ENCODE measurements at places on chromosomes 11 and 22.

DNA sequence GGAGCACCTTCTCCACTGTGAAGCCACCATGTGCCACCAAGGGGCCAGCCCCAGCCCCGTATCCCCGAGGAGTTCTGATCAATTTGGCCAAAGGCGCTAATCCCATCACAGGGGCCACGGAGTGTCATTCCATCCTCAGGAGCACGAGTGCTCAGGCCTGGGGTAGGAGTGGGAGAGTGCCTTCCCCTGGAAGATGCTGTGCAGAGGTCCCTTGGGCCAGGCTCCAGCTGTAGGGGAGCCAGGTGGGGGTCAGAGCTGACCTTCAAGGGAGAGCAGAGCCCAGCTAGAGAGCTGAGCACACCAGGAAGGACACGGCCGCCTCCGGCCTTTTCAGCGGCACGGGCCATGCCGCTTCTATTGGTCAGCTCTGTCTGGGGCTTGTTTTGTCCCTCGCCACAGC, 1459.9 kb downstream of the BRD1 start:
- no peak for DNase-seq

DNA sequence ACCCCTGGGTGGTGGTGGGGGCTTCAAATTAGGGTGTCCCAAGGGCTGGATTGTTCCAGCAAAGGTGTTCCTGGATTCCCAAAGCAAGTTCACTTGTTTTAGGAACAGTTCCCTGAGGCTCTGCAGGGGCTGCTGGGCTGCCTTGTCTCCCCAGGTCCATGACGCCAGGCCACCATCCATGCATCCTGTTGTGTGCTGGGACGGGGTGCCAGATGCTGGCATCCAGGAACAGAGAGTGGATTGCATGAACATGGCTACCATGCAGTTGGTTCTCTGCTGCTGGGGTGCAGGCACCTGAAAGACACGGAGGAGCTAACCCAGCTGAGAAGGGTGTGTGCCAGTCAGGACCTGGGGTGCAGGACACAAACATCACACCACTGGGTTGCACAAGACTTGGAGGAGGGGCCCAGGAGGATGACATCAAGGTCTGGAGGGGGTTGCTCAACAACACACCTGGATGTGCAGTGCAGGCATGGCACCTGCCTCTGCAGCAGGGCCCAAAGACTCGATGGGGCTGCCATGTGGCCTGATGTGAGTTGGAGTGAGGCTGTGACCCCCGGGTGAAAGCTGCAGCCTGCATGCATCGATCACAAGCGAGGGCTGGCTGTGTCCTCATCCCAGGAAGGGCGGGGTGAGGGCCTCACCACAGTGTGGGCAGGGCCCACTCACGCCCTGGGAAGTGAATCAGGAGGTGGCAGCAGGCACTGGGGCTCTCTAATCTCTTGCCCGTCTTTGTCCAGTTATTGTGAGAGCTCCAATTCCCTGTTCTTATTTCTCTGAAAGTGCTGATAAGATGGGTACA, 74.0 kb upstream of the CLDN5 start:
- DNase-seq, result no peak

- no peak for DNase-seq
Measured at GRCh38 chr11:129061492-129062230, 119.0 kb upstream of the TP53AIP1 start.

DNA sequence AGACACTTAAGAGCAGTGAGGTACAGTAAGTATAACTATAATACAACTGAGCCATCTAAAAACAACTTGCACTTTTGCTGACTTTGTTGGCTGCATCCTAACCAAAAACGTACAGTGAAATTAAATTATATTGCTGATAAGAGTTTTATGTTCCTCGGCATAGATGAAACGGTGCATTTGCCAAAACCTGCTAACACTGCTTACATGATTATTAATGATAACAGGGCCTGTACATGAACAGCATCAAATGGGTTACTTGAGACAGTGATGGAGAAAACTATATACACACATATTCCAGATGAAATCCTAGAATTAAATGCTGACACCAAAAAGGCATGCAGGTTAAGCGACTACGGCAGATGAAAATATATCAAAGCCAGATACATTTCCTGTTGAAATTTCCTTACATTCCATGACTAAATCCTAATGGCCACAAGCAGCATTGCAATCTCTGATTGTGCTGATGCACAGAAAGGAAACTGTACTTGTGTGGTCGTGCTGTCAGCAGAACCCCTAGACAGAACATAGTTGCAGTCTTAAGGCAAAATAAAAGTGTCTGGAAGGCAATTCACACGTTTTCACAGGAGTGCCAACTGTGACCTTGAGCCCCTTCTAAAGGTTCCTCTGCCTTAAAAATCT, 143.9 kb downstream of the CADM1 start:
- DNase-seq, result no peak

GRCh38 chr22:45450921-45451651, 37.6 kb downstream of the RIBC2 start:
- no peak for DNase-seq

DNA sequence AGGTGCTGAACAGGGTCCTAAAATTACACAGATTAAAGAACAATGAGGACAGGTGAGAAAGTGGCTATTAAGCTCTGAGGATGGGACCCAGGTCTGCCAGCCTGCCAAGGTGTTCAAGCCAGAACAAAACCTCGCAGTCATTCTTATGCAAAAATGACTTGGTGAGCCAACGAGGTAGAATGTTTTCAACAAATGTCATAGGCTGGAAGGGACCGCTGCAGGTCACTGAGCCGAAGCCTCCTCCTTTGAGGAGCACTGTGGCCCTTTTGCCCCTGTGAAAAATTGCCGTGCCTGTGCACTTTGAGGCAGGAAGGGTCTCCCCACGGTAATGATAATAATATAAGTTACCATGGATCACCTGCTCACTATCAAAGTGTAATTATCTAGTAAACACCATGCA, 216.2 kb downstream of the DSCAML1 start:
- no peak for DNase-seq

DNA sequence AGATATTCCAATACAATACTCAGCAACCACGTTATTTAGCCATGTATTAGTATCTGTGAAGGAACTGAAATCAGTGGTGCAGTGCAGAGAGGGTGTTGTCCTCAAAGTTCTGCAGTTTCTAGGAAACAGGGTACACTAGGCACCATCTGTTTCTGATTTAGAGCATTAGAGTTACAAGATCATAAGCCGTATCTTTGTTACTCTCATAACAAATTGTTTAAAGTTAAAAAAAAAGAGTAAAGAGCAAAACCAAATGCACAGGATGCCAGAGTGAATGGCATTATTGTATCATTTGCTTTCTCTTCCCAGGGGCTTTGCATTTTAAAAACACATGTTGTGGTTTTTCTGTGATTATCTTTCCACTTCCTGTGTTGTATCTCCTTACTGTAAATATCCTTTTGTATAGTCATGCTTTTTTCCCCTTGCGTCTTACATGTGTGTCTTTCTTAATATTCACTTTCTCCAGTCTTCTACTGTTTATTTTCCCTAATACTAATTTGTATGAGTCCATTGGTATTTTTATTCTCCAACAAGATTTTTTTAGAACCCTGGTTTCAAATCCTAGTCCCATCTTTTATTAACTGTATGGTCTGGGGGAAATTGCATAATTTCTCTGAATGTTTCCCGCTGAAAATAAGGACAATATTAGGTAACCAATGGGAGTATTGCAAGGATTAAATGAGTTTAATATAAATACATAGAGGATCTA, 15.2 kb upstream of the NUP160 start:
- DNase-seq, result peak; percentile 39

- no peak for DNase-seq
Measured at GRCh38 chr11:73124800-73125199, 17.3 kb downstream of the FCHSD2 start.

DNA sequence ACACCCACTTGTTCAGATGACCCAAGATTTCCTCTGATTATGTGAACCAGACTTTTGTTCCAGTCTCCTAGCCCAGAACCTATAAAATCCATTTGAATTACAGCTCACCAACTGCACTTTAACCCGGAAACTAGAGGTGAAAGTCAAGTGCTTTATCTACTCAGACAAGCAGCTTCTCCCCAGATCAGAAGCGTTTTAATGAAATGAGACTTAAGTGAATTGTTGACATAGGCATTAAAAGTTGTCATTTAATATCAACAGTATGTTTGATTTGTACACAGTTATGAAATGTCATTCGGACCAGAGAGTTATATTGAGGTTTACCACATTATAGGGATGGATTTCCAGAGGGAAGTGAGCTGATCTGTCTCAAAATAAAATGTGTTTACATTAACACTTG, 52.0 kb downstream of the CADM1 start:
- DNase-seq, result no peak

DNA sequence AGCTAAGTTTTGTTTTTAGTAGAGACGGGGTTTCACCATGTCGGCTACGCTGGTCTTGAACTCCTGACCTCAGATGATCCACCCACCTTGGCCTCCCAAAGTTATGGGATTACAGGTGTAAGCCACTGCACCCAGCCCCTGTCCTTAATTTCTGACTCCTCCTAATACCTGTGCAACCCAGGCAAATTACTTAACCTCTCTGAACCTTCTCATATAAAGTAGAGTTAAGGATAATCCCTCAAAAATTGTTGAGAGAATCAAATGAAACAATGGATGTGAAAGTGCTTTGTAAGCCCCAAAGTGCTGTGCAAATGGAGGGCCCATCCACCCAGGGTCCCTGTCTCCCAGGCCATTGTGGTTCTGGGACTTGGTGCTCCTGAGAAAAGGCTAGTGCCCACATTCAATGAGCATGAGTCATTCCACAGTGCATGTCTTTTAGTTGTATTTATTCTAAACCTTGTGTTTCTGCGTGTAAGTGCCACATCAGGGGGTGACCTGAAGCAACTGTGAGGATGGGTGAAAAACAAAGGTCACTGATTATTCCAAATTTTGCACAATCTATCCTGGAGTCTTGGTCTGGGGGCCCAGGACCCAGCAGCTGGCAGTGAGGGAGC, 61.4 kb upstream of the PTPRJ start:
- no peak for DNase-seq

DNA sequence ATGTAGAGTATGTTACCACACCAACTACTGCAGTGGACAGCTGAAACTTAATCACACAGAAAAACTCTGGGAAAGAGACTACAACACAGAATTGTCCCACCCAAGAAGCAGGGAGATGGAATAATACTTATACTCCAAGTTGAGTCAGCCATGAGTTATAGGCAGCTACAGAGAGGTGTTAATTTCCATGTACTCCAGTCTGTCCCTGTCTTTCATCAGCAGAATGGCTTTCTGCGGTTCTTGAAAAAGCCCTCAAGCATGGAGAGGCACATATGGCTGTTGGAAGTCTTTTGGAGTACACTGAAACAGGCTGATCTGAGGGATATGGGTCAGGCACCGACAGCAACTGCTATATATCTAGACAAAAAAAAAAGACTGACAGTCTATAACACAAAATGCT, 219.5 kb downstream of the DLG2 start:
- DNase-seq, result no peak

- no peak for DNase-seq
Measured at GRCh38 chr11:126754591-126755426, 245.8 kb downstream of the KIRREL3 start.

DNA sequence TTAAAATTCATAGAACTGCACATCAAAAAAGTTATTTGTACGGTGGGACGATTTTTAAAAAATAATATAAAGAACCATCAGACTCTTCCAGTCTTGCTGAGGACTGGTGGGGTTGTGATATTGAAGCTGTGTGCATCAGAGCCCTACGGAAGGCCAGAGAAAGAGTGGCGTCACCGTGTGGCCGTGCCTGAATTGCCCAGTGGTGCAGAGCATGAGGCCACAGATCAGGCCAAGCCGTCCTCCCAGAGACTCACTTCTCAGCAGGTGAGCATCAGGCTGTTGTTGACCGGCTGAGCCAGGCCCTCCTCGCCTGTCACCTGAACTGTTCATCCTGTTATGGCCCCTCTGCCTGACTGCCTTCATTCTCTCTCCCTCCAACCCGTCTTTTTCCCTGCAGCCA, 1013.9 kb downstream of the TBC1D22A start:
- no peak for DNase-seq

- no peak for DNase-seq
Measured at GRCh38 chr11:10017911-10018310, 276.1 kb downstream of the SBF2 start.

DNA sequence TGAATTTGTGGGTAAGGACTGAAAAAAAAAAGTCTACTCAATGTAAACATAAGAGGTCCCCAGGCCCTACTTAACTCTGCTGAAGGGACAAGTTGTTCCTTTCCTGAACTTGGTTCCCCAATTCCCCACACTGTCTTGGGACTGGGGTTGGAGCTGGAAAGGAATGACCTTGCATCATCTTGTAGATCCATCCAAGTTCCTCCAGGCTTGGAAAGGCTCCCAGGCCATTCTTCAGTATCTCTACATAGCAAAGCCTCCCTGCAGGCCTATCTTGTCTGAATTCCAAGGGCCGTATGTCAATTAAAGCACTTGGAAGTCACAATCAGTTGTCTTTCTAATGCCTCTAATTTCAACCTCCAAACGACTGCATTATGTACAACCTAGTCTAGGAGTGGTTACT, 361.2 kb downstream of the TMEM135 start:
- no peak for DNase-seq

GRCh38 chr22:49752598-49753091, 75.0 kb downstream of the BRD1 start:
- DNase-seq, result no peak

DNA sequence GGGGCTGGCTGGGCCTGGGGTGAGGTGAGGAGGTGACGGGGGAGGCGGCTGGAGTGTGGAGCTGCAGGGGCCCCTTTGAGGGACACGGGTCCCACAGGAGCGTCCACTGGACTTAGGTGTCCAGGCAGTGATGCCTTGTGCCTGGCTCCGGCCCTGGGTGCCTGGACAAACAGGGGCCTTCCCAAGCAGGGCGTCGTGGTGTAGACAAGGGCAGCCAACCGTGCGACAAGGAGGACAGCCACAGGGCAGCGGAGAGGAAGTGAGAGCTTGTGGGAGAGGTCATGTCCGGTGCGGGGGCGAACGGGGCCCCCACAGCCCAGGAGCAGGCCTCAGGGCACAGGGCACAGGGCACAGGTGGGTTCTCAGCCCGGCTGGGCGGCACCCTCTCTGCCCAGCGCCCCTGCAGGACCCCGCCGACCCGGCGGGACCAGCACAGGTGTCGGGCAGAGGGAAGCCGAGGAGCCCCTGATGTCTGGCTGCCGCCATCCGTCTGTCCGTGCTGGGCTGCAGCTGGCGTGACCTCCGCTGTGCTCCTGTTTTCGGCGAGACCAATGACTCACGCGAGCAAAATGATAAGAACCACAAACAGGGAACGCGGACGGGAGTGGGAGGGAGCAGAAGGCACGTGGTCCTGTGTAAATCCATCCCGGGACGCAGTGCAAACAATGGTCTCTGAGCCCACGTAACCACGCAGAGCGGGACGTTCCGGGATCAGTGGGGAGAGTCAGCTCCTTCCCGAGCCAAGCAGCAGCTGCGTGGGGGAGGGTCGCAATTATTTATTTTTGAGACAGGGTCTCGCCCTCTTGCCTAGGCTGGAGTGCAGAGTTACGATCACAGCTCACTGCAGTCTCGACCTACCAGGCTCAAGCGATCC, 49.1 kb upstream of the A4GALT start:
- DNase-seq, result no peak

- DNase-seq, result no peak
Measured at GRCh38 chr11:75205564-75206020, 35.0 kb upstream of the TPBGL start.

- DNase-seq, result no peak
Measured at GRCh38 chr11:68340784-68341556, 28.6 kb downstream of the LRP5 start.
